ENCODE measurements at places on chromosomes 5 and 9.

- no peak for DNase-seq
Measured at GRCh38 chr9:92055624-92056023, 59.6 kb downstream of the SPTLC1 start.

DNA sequence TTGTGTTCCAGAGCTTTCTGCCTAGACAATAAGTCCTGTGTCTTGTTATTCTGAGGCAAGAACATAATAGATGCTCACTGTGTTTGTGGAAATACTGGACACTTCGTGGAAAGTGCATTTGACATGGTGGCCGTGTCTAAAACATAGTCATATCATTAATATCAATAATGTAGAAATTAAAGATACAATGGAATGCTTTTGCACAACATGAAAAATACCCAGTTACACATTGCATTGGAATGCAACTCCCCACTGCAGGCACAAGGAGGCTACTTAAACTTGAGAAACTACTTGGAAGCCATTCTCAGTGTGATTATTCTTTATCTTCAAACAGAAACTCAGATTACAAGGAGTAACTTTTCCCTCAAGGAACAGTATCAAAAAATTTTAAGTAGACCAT is 145.3 kb upstream of the ZNF462 start:
- DNase-seq: no peak

DNA sequence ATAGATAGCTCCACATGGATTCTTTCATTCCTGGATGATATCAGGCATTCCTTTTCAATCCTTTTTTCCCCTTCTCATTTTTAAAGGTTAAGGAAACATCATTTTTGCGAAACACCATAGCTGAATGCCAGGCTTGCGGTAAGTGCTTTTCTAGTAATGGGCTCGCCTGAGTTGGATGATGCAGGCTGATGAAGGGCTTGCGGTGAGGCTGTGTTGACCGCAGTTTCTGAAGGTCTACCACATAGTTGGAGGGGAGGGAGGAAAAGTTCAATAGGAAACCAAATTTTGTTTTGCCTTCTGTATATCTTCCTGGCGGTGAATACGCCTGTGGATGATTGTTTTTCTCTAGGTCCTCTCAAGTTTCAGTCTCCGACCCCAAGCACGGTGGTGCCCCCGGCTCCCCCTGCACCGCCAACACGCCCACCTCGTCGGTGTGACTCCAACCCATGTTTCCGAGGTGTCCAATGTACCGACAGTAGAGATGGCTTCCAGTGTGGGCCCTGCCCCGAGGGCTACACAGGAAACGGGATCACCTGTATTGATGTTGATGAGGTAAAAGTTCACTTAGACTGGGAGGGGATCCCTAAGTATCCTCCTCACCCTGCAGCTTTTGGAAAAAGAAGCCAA is 24.3 kb downstream of the THBS4 start:
- DNase-seq: no peak

DNA sequence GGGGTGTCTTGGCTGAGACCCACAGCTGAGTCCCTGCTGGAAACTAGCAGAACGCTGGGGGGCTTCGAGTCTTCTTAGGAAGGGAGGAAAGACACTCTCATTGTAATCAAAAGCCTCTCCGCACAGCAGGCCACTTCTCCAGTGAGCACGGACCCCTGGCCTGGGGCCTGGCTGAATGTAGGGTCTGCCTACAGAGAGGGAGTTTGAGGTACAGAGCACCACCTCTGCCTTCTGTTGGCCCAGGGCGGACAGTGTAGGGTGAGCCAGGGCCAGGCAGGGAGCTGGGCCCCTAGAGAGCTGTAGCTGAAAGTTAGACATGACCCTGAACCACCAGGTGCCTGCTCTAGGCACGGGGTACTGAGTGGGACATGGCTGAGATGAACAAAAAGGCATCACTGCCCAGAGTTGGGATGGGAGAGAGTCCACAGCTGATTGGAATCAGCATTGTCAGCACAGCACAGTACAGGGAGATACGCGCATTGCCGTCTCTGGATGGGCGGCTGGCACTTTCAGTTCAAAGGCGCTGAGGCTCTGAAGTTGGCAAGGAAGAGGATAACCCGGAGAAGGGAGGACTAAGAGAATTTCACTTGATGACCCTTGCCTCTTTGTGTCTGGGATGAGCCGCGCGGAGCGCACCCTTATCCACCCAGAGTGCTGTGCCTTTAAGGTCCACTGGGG is 363 bp upstream of the SLC25A48 start:
- no peak for DNase-seq

GRCh38 chr9:91364702-91365101 is 3.0 kb upstream of the AUH start:
- DNase-seq: no peak

DNA sequence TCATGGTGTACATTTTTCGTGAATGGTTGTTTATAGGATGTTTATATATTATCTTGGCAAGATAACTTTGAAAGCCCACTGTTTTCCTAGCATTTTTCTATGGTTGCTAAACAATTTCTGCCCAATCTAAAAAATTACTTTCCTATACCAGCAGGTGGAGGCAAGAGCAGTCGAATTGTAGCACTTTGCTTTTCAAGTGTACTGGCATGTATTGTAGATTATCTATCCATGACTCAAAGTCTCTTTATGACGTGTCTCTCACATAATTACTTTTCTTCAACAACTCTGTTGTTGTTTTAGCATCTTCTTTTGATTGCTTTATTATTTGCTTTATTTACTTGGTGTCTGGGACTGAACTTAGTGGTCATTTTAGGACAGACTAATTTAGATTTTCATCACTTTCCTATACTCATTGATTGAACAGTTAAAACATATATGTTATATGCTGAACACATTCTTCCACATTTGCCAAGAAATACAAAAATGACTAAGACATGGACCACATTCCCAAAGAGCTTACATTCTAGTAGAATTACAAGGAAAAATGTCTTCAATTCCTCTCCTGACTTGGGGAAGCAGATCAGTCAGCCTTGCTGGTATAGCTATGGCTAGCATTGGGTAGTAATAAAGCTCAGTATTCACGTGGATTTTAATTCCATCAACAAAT is 20.7 kb downstream of the NLN start:
- no peak for DNase-seq

GRCh38 chr5:16679863-16680262 is 63.1 kb upstream of the RETREG1 start:
- DNase-seq: no peak

DNA sequence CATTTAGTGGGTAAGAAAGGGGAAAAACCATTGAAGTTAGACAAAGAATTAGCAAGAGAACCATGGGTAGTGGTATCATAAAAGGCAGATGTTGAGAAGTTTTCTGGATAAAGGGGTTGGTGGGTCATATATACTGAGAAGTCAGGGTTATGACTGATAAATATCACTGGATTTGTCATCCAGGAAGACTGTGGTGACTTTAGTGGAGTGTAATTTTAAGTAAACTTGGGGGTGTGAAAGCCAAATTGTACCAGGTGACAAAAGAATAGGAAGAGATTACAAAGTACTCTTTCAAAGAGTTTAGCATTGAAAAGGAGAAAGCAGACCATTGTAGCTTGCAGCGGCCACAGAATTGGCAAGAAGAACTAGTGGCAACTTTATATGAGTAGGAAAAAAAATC is 315.2 kb upstream of the DMAC1 start:
- DNase-seq: no peak

GRCh38 chr9:132808645-132809044 is 69.4 kb downstream of the AK8 start:
- DNase-seq: no peak

DNA sequence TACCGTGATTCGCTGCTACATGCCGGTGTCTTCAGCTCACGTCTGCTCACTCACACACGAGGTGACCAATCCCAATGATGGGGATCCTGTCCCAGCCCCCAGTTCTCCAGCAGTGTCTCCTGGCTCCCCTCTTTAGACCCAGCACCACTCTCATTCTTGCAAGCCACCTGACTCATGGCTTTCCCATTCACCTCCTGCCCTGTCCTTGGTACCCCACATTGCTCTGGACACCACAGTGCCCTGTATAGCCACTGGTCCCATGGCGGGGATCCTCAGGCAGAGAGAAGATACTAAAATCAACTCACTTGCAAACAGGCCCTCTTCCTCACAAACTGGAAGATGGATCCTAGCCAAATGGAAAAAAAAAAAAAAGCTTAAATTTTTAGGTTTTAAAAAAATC is 81.0 kb downstream of the SLIT3 start:
- no peak for DNase-seq
